IPS DF 6.9 (cell line): ENCODE measurements at places on chromosomes 2 and 18.

DNA sequence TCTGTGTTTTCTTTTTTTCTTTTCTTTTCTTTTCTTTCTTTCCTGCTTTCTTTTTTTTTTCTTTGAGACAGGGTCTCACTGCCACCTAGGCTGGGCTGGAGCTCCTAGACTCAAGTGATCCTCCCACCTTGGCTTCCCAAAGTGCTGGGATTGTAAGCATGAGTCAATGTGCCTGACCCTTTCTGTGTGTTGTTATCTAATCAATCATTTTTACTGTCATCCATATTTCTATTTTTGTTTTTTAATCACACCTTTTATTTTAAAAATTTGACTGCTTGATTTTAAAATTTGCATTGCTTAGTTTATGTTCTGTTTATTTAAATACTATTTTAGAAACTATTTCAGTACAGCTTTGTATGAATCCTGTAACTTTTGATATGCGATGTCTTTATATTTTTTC, 19.2 kb downstream of the LCLAT1 start:
- no peak for DNase-seq

- no peak for DNase-seq
Observed at GRCh38 chr2:207248702-207249377, 83.1 kb upstream of the KLF7 start.

- DNase-seq, result no peak
Observed at GRCh38 chr2:196510246-196510645, 129.3 kb upstream of the CCDC150 start.

GRCh38 chr18:12092398-12093229, 1.0 kb upstream of the ANKRD62 start:
- DNase-seq, result peak; percentile 13

GRCh38 chr2:218401890-218402289, 2.2 kb downstream of the CTDSP1 start:
- no peak for DNase-seq

- no peak for DNase-seq
Observed at GRCh38 chr2:202002381-202002780, 31.3 kb upstream of the FZD7 start.

DNA sequence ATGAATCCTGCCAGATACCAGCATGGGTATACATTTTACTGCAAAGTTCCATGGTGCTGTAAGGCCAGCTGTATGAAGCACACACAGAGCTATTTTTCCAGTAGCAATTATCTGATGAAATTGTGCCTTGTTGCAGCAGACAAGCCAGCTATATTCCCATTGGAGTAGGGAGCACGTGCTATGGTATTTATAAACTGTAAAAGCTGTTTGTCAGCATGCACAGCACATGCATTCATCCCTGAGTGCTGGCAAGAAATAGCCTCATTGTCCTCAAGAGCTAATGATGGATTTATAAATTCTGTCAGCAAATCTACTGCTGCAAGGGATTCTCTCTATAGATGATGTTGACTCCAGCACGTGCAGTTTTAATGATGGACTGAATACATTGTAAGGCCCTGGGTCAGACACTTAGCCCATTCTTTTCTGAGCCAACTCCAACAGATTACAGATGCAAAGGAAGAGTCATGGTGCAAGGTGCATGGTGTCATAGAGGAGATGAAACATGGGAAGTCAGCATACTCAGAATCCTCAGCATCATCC, 61.7 kb downstream of the KCNS3 start:
- no peak for DNase-seq

GRCh38 chr18:80251700-80252099, 4.4 kb upstream of the PARD6G start:
- no peak for DNase-seq

GRCh38 chr2:181984060-181984459, 1.6 kb upstream of the PPP1R1C start:
- no peak for DNase-seq

GRCh38 chr2:55862246-55862645, 61.3 kb downstream of the EFEMP1 start:
- DNase-seq, result no peak

DNA sequence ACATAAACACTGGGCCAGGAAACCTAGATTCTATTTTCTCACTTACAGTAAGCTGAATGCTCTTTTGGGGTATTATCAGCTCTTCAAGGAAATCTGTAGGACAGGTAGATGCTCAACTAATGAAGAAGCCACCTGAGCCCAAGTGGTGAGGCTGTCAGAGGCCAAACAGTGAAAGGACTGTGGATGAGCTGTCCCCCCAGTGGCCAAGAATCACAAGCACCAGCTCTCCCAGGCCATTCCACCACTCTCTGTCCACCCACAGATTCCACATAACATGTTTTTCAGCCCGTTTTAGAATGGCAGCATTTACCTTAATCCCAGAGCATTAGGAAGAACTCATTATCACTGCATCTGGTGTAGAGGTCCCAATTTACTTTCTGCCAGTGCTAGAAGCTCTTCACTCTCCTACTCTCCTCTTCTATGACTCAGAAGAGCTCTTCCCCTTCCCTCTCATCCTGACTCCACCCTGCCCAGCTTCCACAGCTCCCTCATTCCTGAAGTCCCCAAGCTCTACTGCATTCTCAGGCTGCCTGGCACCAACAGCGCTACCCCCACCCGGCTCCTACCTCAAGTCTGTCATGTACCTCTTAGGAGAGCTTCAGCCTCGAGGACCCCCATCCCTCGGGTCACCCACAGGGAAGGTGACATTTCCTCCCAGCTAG, 43.8 kb upstream of the GORASP2 start:
- DNase-seq, result no peak

DNA sequence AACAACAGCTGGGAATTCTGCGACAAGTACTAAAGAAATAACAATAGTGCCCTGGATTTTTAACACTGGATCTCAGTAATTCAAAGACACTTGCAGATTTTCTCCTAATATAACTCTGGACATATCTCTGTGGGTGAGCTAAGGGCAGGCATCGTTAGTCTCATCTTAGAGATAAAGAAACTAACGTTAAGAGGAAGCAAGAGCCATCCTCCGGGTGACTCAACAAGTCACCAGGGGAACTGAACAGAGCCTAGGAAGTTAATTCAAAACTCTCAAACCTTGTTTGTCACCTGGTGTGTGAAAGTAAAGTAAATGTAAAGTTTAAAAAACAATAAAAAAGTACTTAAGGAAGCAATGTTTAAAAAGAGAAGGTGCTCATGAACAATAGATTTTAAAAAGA, 41.6 kb upstream of the NRP2 start:
- DNase-seq, result no peak

- DNase-seq, result peak; percentile 25
Observed at GRCh38 chr18:8525692-8526091, 83.5 kb upstream of the RAB12 start.

DNA sequence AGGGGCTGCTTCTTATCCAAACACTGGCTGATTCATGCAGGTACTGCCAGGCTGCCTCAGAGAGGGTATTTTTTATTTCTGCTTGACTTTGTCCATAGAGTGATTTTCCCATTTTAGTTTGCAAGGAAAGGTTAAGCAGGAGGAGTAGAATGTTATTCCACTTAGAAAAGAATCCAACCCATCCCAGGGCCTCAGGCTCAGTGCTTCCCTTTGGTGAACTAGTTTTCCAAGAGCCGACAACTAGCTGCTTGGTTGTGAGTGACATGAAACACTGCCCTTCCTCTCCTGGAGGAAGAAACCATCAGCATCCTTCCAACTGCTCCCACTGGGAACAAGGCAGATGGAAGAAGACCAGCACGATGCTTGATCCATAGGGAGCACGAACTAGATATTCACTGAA, 58.5 kb downstream of the BCL2 start:
- no peak for DNase-seq

DNA sequence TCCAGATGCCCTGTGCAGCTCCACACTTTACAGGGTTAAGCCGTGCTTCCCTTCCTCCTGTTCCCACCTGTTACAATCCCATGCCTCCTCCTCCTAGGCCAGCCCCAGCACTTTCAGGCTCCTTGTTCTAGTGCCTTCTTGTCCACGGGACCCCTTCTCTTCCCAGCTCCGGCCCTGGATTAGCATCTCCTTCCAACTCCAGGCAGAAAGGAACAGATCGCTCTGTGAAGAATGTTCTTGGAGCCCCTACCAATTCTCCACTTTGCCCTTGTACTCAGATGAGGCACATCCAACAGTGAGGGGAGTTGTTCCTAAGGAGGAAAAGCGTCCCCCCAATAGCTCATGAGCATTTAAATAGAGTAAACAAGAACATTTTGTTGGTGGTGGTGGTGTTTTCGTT, 72.7 kb downstream of the CABLES1 start:
- no peak for DNase-seq

GRCh38 chr2:104969564-104969963, 68.3 kb upstream of the MRPS9 start:
- DNase-seq, result no peak

- no peak for DNase-seq
Observed at GRCh38 chr18:5979971-5980457, 84.7 kb upstream of the TMEM200C start.

DNA sequence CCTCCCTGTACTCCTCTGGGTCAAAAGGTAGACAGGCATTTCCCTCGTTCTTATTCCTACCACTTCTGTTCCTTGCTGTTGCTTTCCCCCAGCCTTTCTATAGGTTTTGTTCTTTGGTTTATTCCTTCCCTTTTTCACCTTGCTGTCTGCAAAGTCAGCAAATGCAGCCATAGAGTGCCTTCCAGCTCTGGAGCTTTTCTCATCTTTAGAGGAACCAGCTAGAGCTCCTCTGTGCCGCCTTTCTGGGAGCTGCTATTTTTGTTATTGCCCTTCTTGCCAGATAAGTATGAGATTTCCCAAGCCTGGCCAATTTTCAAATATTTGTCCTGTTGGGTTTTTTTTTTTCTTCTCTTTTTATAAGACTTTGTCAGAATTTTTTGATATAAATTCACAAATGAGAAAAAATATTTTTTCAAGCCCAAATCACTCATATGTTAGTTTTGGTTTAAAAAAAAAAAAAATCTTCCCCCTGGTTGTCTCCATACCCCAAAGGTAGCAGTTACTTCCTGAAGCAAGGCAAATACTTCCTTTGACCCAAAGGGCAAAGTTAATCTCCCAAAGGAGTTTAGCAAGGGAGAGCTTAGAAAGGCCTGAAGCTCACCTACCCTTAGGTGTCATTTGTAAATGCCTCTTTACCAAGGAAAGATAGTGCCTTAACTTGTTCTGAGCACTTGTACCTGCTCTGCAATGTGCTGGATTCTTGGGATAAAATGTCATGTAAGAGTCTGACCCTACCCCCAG, 5.1 kb upstream of the TTC27 start:
- no peak for DNase-seq

DNA sequence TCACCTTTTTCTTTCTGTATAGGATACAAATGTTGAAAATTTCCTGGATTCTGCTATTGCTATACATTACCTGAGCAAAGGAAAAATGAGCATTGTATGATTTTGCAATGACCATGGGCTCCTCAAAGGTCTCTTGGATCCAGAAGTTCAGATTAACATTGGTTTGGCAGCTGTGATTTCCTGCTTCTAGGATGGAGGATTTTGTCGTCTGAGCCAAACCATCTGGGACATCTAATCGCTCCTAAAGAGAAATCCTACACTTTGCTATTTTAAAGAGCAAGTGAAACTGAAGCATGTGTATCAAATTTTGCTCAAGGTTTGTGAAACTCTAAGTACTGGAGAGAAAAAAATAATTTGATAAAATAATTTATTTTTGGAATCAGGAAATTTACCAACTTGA, 115.1 kb upstream of the ST6GAL2 start:
- no peak for DNase-seq

- DNase-seq, result no peak
Observed at GRCh38 chr18:28684746-28685355, 507.9 kb upstream of the CDH2 start.

DNA sequence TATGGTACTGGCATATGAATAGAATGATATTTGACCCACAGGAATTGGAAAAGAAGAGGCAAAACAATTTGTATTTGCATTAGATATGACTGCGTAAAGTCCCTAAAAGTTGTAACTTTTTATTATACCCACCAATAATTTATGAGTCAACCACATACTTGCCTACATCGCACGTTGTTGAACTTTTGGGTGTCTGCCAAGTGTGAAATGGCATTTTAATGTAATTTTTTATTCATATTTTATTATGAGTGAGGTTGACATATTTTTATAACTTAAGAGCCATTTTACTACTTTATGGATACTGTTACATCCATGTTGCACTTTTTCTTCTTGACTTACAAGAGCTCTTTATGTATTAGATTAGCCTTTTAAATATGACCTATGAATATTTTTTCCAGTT, 4.6 kb downstream of the DSC2 start:
- DNase-seq, result no peak

- no peak for DNase-seq
Observed at GRCh38 chr2:42809131-42809818, 16.9 kb upstream of the HAAO start.

- DNase-seq, result no peak
Observed at GRCh38 chr2:75021672-75022071, 63.2 kb downstream of the POLE4 start.

- no peak for DNase-seq
Observed at GRCh38 chr2:106758901-106759497, 127.0 kb downstream of the ST6GAL2 start.

DNA sequence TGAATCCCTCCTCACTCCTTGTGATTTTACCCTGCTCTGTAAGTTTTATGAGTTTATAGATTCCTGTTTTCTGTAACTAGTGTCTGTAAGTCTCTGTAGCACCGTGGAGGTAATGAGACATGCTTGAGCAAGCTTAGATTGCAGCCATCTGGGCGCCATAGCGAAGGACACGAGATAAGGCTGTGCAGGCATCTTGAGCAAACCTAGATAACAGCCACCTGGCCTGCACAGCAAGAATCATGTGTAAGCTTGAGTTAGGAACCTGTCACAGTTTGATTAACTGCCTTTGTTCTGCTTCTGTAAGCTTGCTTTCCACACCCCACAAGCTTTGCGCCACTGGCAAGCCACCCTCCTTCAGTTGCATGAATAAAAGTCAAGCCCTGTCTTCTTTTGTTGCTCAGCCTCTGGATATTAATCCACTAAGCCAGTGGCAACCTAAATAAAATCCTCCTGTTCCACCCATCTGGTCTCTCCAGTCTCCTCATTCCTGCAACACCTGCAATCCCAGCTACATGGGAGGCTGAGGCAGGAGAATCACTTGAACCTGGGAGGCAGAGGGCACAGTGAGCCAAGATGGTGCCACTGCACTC, 270.6 kb upstream of the RGPD4 start:
- no peak for DNase-seq

DNA sequence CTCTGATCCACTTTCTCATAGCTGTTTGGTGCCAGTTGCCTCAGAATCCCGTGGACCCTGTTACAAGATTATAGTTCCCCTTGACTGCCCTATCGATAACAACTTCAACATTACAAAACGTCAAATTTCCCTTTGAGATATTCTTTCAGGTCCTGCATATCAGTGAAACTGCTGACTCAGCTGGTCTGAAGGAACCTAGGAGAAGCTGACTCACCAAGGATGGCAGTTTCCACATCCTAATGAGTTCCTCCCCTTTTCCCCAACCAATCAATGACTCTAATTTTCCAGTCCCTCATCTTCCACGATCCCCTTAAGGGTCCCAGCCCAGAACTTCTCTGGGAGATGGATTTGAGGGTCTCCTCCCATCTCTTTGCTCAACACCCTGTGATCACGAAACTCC, 27.6 kb upstream of the GNAL start:
- DNase-seq, result no peak

- DNase-seq, result no peak
Observed at GRCh38 chr2:186274936-186275575, 211.0 kb upstream of the ZC3H15 start.
